PC-9 (cell line): ENCODE measurements at places on chromosomes 3 and 15.
A peak's percentile ranks its signal among the peaks of the same experiment; 100 is the strongest.

GRCh38 chr3:123694366-123695087 is 109.7 kb upstream of the HACD2 start:
- DNase-seq = no peak

DNA sequence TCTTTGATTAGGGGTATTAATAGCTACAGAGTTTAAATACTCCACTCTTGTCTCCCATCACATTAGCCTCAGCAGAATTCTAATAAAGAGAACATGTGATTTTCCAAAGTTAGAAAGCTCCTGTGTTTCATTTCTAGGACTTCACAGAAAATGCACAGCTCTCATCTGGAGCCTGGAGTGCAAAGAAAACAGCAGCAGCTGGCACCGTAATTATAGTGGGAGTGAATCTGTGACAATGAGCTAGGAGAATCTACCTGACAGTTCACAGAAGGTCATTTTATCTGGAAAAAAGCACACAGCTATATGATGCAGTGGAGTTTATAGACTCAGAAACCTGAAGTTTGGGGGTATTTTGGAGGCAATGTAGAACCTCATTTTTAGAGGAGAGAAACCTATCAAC is 5.4 kb upstream of the TRIM59 start:
- no peak for DNase-seq

- DNase-seq = no peak
Observed at GRCh38 chr3:12932347-12932746, 91.0 kb upstream of the RPL32 start.

DNA sequence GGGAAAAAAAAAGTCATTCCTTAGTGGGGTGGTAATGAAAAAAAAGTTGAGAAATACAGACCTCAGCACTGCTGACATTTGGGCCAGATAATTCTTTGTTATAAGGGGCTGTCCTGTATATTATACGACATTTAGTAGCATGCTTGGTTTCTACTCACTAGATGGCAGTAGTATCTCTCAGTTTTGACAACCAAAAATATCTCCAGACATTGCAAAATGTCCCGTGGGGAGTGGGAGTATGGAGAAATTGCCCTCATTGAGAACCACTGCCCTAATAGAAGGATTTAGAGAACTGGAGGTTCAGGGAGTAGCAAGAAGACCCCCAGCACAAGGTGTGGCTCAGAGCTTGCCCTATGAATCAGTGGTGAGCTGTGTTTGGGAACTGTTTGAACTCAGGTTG is 28.6 kb upstream of the TEX264 start:
- DNase-seq = no peak

DNA sequence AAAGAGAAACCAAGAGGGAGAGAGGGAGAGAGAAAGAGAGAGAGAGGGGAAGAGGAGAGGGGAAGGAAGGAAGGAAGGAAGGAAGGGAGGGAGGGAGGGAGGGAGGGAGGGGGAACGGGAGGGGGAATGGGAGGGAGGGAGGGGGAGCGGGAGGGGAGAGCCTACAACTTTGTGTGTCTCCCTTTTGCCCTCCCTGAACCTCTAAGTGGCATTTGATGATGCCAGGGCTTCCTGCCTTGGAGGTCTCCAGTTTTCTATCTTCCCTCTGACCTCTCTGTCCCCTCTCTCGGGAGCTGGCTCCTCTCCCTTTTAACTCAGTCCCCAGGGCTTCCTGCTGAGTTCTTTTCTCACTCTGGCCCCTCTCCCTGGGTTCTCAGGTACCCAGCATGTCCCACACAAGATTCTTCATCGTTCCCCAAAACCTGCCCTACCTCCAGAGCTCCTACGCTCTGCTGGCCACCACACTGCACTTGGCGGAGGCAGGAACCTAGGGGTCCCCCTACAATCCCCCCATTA is 12.5 kb upstream of the FAM174B start:
- DNase-seq = no peak

GRCh38 chr3:183497313-183497712 is 58.2 kb downstream of the KLHL6 start:
- DNase-seq = no peak

GRCh38 chr3:119637679-119638477 is 22.5 kb downstream of the POPDC2 start:
- DNase-seq = peak; percentile 14

- DNase-seq = no peak
Observed at GRCh38 chr15:70741677-70742293, 21.6 kb downstream of the UACA start.

GRCh38 chr15:34359416-34359815 is 7.6 kb downstream of the LPCAT4 start:
- peak; percentile 36 for DNase-seq

GRCh38 chr15:81752546-81752942 is 293.3 kb downstream of the MEX3B start:
- DNase-seq = no peak

DNA sequence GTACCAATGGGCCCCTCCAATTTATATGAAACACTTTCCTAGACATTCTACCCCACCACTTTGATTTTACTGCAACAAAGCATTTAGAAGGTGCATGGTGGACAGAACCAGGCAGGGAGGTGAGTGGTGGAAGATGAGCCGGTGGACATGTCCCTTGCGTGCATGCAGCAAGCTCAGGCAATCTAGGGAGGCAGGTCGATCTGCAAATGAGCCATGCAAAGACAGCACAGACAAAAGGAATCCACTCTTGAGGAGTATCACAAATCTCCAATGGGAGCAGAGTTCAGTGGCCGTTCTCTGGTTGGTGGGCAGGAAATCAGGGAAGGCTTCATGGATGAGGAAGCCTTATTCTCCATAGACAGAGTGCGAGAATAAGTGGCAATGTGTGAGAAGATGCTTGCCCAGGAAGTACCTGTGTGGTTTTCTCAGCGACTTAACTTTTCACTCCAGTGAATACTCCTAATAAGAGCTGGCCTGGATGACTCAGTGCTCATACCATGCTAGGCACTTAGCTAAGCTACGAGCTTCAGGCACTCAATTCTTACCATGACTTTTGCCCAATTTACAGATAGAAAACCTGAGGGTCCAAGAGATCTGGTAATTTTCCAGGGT is 152.5 kb downstream of the FOXP1 start:
- DNase-seq = no peak

DNA sequence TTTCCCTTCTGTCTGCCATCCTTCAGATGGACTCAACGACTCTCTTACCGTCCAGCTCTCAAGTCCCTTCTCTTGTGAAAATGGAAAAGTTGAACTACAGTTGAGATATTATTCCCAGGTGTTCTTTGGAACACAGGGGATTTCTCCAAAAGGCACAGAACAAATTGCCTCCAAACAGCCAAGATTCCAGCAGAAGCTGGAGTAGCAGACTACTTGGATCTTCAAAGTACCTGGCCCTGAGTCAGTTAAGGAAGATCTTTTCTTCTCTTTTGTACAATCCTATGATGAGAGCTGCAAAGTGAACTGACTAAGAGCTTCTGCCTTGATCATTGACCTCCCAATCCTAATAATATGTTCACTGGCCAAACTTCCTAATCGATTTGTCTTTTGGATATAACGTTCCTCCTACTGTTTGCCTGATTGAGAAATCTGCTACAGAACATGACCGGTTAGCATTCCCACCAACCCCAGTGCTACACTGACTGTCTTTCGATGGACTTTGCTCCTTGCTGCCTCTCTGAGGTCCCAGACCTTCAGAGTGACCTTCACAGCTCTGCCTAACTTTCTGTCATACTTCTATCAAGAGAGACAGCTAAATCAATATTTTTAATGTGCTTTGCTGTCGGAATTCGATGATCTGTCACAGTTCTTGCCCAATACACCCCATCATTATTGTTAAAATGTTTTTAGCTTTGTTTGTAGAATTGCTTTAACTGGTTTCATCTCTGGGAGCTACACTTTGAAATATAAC is 21.9 kb downstream of the PAQR9 start:
- DNase-seq = no peak

- DNase-seq = no peak
Observed at GRCh38 chr3:54696313-54696712, 231.5 kb downstream of the LRTM1 start.

DNA sequence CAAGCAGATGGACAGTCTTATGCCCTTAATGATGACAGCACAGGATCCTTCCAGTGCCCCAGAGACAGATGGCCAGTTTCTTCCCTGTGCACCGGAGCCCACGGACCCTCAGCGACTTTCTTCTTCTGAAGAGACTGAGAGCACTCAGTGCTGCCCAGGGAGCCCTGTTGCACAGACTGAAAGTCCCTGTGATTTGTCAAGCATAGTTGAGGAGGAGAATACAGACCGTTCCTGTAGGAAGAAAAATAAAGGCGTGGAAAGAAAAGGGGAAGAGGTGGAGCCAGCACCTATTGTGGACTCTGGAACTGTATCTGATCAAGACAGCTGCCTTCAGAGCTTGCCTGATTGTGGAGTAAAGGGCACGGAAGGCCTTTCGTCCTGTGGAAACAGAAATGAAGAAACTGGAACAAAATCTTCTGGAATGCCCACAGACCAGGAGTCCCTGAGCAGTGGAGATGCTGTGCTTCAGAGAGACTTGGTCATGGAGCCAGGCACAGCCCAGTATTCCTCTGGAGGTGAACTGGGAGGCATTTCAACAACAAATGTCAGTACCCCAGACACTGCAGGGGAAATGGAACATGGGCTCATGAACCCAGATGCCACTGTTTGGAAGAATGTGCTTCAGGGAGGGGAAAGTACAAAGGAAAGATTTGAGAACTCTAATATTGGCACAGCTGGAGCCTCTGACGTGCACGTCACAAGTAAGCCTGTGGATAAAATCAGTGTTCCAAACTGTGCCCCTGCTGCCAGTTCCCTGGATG is 198.7 kb downstream of the AKAP13 start:
- DNase-seq = no peak

DNA sequence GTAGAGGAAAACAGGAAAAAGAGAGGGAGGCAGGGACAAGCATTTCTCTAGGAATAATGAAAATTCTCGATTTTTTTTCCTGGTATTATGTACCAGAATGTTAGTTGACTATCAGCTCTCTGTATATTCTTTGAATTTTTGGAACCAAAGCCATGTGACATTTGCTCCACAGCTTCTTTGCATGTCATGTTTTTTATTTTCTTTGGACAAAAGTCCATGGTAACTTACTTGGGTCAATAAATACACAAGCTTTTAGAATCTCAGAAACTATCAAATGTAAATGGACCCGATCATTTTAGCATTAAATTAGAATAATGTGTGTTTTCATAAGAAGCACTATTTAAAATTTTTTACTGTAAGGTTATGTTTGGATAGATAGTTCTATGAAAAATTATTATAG is 320.5 kb downstream of the ZIC1 start:
- DNase-seq = no peak

DNA sequence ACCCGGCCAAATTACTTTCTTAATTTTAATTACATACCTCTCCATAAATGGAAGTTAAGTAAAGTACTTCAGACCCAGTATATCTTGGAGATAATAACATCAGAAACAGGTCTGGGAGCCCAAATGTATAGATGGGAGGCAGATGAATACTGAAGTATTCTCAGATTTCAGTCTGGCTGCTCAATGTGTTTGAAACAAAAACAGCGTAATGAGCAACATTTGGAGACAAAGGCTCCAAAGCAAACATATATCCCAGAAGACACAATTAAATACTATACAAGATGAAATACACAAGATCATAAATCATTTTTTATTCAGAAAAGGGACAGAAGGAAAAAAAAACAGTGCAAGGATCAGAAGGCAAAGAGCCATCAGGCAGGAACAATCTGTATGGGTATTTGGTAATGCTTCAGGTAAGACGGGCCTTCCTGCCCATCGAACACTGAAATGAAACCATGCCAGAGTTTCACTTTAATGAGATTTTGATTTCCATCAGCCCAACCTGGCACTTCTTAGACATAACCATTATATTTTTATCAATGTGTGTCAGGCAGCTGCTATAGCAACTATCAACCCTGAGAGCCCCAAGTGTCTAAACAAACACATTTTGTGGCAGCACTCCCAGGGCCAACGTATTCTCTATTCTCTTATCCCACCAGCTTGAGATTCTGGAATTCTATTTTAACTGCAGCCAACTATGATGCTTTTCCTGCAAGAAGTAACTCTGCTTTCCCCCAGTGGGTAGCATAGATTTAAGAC is 210.8 kb downstream of the STT3B start:
- DNase-seq = no peak

DNA sequence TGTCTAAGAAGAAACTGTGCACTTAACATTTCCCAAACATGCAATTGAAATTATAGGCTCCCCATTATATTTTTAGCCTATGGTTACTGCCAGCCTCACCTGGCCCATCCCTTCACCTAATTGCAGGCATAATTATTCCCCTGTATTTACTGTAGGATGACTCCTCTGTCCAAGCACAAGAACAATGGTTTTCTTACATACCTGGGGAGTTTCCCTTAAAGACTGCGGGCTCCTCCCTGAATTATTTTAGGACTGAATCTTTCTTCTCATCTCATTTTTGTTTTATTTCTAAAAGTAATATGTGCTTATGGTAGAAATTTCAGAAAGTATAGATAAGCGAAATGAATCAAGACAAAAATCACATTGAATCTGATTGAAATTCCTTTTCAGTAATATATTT is 11.4 kb downstream of the TM4SF1 start:
- DNase-seq = peak; percentile 47

- no peak for DNase-seq
Observed at GRCh38 chr15:79494963-79495755, 63.0 kb downstream of the MINAR1 start.

- peak; percentile 7 for DNase-seq
Observed at GRCh38 chr3:179452176-179452564, 900 bp upstream of the GNB4 start.
